ENCODE measurements at places on chromosomes 11 and 22. TPM values are rescaled to one million over a fixed set of nuclear protein-coding genes. Genes with fewer than 3 reads are reported as not detected.

GRCh38 chr11:65786008-65786785 is 666 bp upstream of the OVOL1 start:
- DNase-seq = no peak

- peak; percentile 84 for DNase-seq
These were observed at the start of gene GCAT for GRCh38 chr22:37807410-37808293. GCAT (plus strand) TSS chr22:37807934; CDS start chr22:37807968, 34 bp downstream.

MTCH2 gene
- total RNA-seq = 157 TPM

GRCh38 chr11:84035645-84036044 is 749.5 kb upstream of the CCDC90B start:
- DNase-seq = no peak

RBMXL2 gene
- 0.20 TPM for total RNA-seq

DNA sequence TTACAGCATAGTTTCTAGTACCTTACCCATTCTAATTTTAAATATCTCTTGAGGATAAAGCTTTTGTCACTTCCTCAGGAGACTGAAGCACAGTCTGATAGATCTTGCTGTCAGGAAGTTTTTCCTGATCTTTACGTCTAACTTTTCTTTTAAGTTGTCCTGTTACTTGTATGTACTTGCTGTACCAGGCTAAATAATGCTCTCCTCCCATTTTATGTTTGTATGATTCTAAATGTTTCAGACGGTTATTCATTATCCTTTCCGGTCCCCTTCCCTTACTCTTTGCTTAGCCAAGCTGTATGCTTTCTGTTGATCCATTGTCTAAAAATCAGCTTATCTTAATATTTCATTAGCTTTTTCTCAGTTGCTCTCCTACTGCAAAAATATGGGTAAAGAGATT is 6.0 kb downstream of the ARHGEF12 start:
- DNase-seq = no peak

- DNase-seq = peak; percentile 63
These were observed 5.4 kb upstream of the TXN2 start for GRCh38 chr22:36486619-36487384.

DNA sequence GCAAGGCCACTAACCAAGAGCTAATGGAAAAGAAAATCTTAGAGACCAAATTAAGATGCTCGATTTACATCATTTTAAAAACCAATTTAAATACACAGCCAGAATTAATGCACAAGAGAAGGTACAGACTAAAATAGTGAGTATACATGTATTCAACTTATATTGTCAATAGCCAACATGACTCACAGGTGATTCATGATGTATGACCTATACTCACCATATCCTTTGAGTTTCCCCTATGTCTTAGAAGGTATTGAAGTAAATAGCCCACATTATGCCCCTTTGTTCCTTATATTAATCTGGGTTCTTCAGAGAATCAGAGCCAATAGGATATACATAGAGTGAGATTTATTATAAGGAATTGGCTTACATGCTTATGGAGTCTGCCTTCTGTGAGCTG is 97.5 kb upstream of the ANO3 start:
- no peak for DNase-seq

TPBGL gene
- total RNA-seq = 0.19 TPM

DNA sequence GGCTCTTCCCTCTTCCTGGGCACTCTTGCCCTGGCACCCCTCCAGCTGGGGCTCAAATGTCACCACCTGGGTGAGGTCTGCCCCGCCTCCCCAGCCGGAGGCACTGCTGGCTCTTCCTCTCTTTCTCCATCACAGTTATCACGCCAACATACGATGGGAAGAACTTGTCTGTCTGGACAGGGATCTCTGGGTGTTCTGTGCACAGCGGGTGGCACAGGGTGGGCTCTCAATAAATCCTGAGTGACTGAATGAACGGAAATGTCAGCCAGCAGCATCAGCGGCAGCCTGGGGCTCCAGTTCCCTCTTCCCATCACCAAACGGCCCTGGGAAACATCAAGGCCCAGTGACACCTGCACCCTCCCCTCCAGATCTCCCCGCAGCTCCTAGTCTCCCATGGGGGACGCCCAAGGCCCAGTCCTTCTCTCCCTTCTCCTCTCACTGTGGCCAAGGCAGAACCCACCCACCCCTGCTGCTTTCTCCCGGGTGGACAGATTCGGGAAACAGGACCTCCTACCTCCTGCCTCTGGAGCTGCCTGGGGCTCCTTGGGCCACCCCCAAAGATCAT is 440 bp upstream of the SLC25A45 start:
- no peak for DNase-seq

- no peak for DNase-seq
These were observed 56.6 kb upstream of the SLC22A12 start for GRCh38 chr11:64534391-64534801.

Measured in neural crest cell (in vitro differentiated cells).